GOT3 (cell line): ENCODE measurements at places on chromosomes 7 and 10.
A peak's percentile ranks its signal among the peaks of the same experiment; 100 is the strongest.

- no peak for DNase-seq
Measured at GRCh38 chr7:77989981-77990566, 191.5 kb downstream of the PHTF2 start.

DNA sequence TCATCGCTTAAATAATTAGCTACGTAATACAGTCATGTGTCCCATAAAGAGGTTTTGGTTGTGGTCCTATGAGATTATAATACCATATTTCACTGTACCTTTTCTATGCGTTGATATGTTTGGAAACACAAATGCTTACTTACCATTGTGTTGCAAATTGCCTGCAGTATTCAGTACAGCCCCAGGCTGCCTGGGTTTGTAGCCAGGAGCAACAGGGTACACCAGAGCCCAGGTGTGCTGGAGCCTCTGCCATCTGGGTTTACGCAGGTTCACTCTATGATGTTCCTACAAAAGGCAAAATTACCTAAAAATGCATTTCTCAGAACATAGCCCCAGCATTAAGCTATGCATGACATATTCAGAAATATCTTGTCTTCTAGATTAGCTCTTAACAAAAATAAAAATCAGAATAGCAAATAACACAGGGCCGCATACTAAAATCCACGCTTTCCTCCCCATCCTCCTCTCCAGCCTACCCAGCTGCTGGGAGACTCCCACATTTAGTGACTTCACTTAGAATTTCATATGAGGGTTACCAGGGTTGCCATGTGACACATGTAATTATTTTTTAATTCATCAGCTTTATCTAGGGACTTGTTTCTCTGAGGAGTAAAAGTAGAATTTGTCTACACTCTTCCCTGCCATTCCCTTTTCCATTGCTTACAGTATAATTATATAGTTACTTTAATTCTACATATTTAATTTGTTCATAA lies 559.0 kb upstream of the ADARB2 start:
- no peak for DNase-seq

GRCh38 chr10:117134306-117135025 lies 3.6 kb downstream of the VAX1 start:
- DNase-seq, result no peak

GRCh38 chr10:22589851-22590514 lies 124.4 kb downstream of the PIP4K2A start:
- DNase-seq, result no peak

DNA sequence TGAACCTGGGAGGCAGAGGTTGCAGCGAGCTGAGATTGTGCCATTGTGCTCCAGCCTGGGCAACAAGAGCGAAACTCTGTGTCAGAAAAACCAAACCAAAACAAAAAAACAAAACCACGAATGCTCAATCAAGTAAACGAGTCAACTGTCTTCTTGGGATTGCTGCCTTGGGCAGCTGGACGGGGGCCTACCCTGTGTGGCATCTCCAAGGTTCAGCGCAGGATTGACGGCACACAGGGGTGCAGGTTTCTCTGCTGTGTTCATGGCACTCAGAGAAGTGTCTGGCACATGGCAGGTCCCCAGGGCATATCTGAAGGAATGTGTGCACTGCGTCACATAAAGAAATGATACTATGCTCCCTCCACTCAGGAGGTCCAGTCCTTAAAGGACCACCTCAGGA lies 25.2 kb upstream of the CRYGN start:
- no peak for DNase-seq

DNA sequence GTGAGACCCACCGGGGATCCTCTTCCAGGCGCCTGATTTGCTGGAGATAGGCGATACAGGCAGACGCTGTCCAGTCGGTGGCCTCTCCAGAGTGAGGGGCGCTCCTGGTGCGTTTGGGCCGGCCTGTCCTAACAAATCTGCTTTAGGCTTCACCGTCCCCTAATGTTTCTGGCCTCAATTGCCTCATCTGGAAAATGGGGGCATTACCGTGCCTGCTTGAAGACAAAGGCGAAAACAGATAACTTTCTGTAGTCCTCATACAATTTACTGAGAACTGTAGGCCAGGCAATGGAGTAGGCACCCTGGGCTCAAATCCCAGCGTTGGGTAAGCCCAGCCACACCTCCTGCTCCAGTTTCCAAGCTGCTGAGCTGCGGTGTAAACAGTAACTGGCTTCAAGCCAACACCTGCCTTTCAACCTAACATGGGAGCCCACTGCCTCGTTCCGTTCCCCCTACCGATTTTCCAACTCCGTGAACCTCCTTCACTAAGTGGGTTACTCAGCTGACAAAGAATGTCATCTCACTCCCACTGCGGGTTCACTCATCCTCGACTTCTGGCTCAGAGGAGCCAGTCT lies 589 bp upstream of the ZFAND4 start:
- no peak for DNase-seq

DNA sequence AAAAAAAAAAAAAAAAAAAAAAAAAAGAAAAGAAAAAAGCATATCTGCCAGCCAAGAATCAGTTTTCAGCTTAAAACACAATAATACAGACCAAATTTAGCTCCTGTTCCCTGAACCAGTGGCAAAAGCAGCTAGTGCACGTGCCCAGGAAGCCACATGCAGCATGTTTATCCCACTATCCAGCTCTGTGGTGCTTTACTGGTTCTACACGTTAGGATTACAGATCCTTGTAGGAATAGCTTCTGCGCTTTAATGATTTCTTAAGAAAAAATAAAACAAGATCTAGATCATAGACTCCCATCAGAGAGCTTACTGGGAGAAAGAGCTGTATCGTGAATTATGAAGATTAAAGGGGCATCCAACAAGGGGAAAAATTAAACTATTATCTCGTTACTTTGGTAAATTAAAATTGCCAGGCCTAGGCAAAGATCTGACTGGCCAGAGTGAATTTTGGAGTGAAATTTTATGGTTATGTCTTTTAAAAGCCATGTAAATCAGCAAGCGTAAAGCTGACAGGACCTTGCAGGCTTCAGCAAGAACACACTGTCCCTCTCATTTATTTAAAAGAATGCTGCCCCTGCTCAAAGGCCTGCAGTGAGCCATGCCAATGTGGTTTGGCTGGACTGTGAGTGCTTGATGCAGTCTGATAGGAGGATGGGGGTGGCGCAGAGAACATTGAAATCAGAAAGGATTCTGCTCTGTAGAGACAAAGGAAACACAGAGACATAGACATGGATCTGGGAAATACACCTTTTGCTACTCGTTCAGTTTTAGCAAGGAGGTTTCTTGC lies 177.3 kb upstream of the PHYHIPL start:
- no peak for DNase-seq

DNA sequence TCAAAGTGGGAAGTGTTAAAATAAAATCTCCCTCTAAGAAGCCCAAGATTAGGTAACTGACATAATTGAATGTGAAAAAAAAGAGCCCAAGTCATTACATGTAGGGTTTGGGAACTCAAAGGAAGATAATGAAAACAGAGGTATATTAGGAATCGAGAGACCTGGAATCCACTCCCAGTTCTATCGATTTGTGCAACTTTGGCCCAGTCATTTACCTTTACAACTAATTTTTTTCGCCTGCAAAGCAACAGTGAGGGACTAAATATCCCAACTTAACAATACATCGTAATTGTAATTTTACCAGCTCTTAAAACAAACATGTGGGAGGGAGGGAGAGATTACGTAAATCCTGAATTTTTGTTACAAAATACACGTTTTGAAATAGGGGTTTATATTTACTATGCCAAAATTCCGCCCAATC lies 1.4 kb downstream of the MINDY3 start:
- no peak for DNase-seq

GRCh38 chr7:82419200-82419599 lies 24.4 kb downstream of the CACNA2D1 start:
- no peak for DNase-seq

GRCh38 chr10:94315975-94316464 lies 46.7 kb downstream of the NOC3L start:
- no peak for DNase-seq

- DNase-seq, result no peak
Measured at GRCh38 chr7:15681631-15682030, 4.9 kb downstream of the MEOX2 start.

GRCh38 chr7:45174328-45174610 lies 16.7 kb downstream of the RAMP3 start:
- no peak for DNase-seq

DNA sequence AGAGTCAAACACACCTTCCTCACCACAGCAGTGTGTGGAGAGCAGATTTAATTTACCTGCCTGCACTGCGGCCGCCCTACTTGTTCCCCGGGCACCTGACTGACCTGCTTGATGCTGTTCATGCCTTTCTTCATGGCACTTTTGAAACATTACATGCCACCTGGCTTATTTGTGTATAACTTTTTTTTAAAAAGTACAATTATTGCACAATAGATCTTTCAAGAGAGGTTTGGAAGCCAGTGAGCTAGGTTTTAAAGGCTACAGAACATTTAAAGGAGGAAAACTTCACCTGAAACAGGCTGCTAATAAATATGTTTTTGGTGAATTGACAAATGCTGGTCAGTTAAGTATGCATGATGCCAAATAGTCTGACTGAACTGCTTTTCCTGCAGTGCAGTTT lies 33.1 kb downstream of the SLC18A2 start:
- no peak for DNase-seq

DNA sequence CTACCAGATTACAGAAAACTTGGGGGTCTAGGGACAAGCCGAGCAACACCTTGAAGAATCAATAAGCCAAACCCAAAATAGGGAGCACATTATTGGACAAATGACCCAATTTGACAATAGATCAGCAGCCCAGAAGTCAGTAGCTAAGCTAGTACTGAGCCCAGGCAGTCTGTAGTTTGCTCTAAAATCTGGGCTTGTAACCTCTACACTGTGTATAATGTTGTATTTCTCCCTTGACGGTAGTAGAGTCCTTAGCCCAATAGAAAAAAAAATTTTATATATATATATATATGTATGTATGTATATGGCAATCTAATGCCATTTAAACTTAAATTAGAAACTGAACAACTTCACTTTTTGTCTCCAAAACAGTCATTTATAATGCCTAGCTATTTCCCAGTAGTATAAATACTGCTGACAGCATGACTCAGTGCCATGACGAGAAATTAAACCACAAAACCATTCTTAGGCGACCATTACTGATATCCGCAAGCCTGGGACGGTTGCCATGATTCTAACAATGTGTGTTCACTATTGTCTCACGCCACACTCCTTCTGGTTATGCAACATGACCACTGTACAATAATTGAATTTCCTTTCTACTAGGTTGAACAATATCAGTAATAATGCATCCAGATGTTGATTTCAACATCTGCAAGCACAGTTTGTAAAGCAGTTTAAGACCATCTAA lies 110.5 kb downstream of the IPMK start:
- peak; percentile 41 for DNase-seq

DNA sequence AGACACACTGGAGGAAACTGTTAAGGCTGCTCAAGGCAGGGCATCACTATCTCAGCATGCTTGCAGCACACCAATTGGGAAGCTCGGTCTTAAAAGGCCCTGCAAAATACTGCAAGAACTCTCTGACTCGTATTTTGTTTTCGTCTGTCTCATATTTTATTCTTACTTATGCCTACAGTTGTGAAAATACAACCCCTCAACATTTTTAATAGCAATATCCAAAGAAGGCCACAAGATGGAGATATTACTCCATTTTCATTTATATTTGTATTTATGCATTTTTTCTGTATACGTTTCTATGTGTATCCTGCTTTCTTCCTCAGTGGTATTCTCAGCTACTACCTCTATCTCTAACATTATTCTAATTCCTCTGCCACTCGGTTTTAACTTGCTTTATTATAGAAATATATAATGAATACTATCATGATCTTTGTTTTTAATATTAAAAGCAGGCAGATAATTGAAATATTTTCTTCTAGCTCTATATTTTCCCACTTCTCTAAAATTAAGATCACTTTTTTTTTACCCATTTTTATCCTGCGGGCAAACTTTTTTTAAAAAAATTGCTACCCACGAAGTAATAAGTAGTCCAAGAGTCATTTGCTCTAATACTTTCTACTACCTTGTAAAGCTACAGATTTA lies 10.0 kb downstream of the DNAJC1 start:
- DNase-seq, result no peak

- no peak for DNase-seq
Measured at GRCh38 chr7:130500910-130501309, 9.0 kb downstream of the MEST start.

GRCh38 chr7:109844362-109844761 lies 1246.6 kb upstream of the LRRN3 start:
- DNase-seq, result no peak

DNA sequence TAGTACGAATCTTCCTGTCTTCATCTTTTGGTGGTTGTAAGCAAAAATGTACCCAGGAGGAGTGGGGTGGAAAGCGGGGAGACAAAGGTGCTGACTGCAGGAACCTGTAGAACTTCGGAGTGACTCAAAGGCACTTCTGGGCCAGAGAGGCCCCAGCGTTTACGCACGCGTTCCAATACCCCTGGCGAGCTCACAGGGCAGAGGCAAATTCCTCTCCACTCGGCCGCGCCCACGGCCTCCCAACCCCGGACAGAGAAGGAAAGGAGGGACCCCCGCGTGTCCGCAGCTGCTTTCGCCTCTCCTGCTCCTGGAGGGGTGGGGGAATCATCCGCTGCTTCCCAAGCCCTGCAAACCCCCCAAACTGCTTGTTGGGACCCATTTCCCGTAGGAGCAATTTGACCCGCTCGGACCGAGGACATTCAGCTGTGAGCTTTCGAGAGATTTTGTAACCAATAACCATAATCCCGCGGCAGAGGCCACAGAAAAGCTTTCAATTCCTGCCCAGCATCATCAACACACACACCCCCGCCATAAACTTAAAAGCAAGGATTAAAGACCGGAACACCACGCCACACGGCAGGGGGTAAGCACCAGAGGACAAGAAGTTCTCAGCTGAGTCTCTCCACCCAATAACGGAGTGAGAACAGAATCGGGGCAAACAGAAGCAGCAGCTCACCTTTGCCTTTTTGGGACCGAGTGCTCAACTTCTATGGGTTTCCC lies 2.3 kb downstream of the IGF2BP3 start:
- no peak for DNase-seq

DNA sequence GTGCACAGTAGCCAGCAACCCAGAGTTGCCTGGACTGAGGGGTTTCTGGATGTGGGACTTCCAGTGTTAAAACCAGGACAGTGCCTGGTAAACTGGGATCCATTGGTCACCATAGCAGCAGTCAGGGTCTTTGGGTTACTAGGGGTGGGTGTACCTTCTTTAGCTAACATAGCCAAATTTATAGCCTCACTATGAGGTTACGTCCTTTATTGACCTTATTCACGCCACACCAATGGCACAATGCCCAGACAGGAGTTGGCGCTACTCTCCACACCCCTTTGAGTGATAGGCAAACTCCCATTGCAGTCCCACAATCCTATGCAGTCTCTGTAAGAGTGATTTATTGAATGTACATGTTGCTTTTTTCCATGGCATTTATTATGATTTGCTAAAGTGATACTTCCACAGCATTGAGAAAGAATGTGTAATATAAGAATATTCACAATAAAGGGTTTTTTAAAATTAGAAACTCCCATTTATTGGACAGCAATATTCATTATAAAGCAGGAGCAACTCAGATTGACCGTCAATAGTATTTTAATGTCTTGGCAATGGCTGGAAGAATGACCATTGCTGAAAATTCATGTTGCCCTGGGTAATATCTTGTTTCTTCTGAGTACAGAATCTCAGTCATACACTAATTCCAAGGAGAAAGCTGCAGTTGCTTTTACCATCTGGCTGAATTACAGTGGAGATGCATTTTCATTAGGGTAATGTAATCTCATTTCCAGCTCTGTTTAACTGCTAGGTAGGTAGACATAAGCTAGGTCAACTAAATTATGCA lies 26.1 kb downstream of the IFIT5 start:
- DNase-seq, result no peak
